ENCODE measurements at places on chromosomes 6 and 20.

DNA sequence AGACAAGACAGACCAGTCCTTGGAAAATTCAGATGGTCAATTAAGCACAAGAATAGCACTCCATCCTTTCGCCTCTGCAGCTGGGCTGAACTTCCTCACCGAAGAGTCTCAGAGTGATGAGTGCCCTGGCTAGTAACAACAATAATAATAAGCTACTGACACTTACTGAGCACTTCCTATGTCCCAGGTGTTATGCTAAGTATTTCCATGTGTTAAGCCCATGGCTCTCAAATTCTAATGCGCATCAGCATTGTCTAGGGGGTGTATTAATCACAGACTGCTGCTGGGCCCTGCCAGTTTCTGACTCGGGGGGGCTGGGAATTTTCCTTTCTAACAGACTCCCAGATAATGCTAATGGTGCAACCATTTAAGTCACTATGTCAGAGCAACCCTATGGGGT is 118.2 kb upstream of the LRFN2 start:
- H3K4me1 ChIP-seq, result no peaks in the 10 kb centered on the region
- no peaks in the 10 kb centered on the region for H3K36me3 ChIP-seq
- H3K27ac ChIP-seq, result no peak overlapping the region

GRCh38 chr6:136092897-136093296 is 157.2 kb downstream of the MTFR2 start:
- H3K4me1 ChIP-seq, result no peaks in the 10 kb centered on the region
- H3K27ac ChIP-seq, result no peak overlapping the region
- H3K4me3 ChIP-seq, result no peak overlapping the region
- H3K36me3 ChIP-seq, result no peaks in the 10 kb centered on the region
- no peak for DNase-seq
- no peaks in the 10 kb centered on the region for H3K27me3 ChIP-seq

DNA sequence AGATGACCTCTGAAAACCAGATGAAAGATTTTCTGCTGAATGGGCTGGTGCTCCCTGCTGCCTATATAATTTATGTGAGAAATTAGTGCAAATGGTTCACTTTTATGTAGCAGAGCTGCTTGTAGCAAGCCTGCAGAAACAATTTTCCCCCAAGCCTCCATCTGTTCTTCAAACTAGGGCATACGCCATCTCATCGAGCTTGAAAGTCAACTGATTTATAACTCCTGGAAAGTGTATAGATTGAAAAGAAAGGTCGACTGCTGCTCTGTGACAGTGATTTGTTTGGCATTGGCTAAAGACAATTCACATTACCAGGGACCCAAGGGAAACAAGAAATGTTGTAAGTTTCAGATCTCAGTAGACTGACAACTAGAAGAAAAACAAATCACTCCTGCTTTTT is 93.3 kb downstream of the PACRG start:
- H3K4me1 ChIP-seq, result no peaks in the 10 kb centered on the region
- no peak for DNase-seq
- H3K36me3 ChIP-seq, result no peaks in the 10 kb centered on the region

- H3K36me3 ChIP-seq, result no peaks in the 10 kb centered on the region
- H3K4me1 ChIP-seq, result peaks cover 9% of the 10 kb centered on the region
- DNase-seq, result no peak
- peaks cover 31% of the 10 kb centered on the region for H3K27me3 ChIP-seq
- no peak overlapping the region for H3K4me3 ChIP-seq
- no peak overlapping the region for H3K27ac ChIP-seq
Observed at GRCh38 chr6:93424303-93425064, 5.1 kb upstream of the EPHA7 start.

Data from naive thymus-derived CD8-positive, alpha-beta T cell (primary cell).